Renal cortical epithelial cell (primary cell): ENCODE measurements at places on chromosomes 6 and 20.

GRCh38 chr6:43219814-43220213 lies 9.5 kb downstream of the DNPH1 start:
- DNase-seq, result no peak

GRCh38 chr6:44696099-44696498 lies 308.6 kb downstream of the CDC5L start:
- DNase-seq, result peak; percentile 57

DNA sequence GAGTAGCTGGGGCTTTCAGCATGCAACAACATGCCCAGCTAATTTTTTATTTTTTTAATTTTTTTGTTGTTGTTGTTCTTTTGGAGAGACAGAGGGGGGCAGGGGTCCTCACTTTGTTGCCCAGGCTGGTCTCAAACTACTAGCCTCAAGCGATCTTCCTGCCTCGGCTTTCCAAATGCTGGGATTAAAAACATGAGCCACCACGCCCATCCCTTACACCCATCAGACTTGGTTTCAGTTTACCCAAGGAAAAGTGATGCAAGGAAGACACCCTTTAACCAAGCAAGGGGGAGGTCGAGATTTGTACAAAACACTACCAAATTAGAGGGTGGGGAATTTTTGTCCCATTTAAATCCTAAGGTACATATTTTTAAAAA lies 210.1 kb downstream of the ARHGAP18 start:
- DNase-seq, result no peak

- DNase-seq, result no peak
Measured at GRCh38 chr6:5084781-5085647, at the start of gene PPP1R3G. PPP1R3G (plus strand) TSS chr6:5085341; CDS start chr6:5085486, 145 bp downstream.

DNA sequence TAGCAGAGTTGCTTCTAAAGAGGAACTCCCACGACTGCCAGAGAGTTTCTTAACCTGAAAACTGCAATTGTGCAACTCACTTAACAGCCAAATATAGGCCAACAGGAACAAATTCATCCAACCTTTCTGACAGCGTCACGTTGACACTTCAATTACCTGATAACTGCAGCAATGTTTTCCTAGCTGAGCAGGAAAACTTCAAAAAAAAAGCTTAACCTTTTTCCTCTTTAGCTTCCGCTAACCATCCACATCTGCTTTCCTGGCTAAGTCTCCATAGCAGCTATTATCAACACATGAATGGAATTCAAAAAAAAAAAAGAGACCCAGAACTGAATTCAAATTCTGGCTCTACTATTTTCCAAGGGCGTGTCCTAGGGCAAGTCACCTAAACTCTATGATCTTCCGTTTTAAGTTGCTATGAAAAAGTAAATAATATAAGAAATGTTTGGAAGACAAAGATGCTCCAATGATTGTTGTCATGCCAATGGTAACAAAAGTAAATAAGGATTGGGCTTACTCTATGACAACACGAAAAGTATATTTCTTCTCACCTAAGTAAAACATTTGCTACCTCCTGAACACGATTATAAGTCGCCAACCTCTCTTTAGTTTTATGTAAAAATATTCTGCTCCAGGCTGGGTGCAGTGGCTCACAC lies 524.6 kb upstream of the JARID2 start:
- peak; percentile 72 for DNase-seq

GRCh38 chr20:16955462-16955861 lies 207.3 kb downstream of the OTOR start:
- DNase-seq, result no peak

DNA sequence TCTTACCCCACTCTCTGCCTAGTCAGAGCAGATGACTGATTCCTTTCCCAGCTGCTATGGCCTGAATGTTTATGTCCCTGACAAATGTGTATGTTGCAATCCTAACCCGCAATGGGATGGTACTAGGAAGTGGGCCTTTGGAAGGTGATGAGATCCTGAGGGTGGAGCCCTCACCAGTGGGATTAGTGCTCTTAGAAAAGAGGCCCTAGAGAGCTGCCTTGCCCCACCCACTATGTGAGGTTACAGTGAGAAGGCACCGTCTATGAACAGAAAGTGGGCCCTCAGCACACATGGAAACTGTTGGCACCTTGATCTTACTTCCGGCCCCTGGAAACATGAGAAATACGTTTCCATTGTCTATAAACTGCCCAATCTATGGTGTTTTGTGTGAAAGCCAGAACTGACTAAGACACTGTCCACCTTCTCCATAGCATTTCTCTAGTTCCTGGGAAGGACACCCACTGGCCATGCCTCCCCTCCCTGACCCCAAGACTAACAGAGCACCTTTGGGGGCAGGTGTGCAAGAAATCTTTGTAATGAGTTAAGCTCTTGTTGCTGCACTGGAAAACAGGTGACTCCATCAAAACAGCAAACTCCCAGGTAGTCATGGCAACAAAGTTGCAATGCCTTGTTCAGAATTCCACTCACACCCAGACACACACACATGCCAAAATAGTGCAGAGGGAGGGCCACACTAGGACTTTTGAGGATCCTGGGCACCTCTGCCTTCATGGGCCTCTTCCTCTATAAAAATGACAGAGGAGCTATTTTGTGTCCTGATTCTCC lies 16.2 kb downstream of the GABRR2 start:
- peak; percentile 89 for DNase-seq

- no peak for DNase-seq
Measured at GRCh38 chr6:24274441-24275083, 83.3 kb downstream of the DCDC2 start.
